ENCODE measurements at places on chromosomes 7 and 10.

- DNase-seq, result peak; percentile 14
Observed at GRCh38 chr10:114458955-114459354, 54.7 kb upstream of the AFAP1L2 start.

DNA sequence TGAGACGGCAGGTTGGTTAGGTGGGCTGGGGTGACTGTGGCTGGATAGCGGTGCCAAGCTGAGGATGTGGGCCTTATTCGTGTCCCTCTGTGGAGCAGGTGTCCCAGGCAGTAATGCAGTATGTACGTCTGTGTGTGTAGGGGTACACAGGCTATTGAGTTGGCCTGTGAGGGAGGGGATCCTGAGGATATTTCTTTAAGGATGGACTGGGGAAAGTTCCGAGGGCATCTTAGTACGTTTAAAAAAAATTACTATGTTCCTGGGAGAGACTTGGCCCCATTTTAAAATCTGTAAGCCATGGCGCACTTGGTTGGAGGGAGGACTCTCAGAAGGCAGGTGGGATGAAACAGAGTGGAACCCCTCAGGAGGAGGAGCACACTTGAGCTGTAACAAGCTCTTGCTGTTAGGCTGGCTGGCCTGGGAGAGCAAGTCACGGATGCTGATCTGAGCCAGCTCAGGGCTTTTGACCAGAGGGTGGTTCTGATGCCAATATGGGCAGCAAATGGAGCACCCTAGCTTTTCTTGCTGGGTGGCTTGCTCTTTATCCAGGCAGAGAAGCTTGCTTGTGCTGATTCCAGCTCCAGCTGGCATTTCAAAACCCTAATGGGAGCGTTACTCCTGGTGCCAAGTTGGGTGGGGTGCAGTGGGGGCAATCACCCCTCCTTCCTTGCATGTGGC, 765 bp downstream of the WBP1L start:
- peak; percentile 29 for DNase-seq

DNA sequence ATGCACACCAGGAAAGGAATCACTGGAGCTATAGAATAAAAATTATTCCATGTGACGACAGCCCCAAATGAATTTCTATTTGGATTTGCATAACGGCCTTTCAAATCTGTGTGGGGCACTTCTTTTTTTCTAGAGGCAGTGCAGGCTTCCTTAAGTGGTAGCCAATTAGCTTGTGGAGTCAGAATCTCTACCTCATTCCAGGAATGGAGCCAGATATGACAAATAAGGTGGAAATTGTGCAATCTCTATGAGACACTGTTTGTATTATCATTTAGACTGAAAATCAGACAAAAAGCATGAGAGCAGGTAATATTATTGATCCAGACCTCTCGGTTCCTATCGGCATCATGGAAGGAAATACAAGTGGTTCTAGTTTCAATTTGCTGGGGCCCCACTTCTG, 78.7 kb downstream of the BEND7 start:
- DNase-seq, result no peak

- DNase-seq, result no peak
Observed at GRCh38 chr10:131668903-131669302, 231.9 kb upstream of the PPP2R2D start.

- no peak for DNase-seq
Observed at GRCh38 chr7:106616708-106617051, 44.3 kb downstream of the CCDC71L start.

- DNase-seq, result no peak
Observed at GRCh38 chr7:87517891-87518290, 42.4 kb upstream of the ABCB4 start.

- DNase-seq, result no peak
Observed at GRCh38 chr7:67620216-67620933, 623.7 kb downstream of the TYW1 start.
